ENCODE measurements at places on chromosomes 1 and 21.

DNA sequence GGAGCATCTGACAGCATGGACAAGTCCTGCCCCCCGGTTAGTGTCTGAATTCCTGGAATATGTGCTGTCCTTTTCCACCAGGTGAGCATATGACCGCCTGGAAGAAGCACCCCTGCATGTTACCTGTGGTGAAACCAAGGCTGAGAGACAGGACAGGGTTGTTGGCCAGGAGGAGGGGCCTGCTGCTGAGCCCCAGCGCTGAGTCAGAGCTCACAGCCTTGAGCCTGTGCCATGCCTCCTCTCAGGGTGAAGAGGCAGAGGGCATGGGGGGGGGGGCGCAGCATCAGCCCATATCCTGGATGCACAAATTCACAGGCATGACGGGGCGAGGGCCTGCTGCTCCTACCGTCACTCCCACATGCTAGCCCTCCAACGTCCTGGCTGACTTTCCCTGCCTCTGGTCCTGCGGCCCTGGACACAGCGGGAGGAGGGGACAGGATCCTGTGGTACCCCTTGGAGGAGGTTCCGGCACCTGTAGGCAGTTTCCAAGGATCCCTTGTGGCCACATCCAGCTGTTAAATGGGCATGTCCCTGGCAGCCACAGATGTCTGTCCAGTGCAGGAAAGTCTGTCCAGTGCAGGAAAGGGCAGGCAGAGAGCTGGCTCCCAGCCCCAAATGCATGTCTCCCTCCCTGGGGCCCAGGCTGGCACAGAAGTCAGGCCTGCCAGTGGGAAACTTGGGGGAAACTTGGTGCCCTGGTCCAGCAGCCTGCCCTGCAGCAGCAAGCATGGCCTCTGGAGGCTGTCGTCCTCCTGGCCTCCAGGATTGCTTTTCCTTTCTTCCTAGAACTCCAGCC is 23.9 kb downstream of the TTC34 start:
- DNase-seq = no peak

DNA sequence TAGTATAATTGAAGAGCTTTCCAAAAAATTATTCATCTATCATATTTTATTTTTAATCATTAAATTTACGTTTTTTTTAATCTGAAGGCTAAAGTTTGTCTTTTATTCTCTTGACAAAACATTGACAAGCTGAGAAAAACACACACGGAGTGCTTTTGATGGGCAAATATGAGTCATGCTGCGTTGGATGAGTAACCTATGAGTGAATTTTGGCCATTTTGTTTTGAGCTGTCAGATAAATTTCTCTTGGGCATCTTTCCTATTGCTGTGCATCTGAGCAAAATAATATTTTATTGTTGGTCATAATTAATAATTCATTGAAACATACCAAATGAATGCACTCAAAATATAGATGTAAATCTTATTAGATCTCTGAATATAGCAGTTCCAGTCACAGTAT is 1144.1 kb upstream of the ADGRL2 start:
- no peak for DNase-seq

GRCh38 chr1:91750398-91750996 is 135.5 kb downstream of the TGFBR3 start:
- DNase-seq = no peak

GRCh38 chr1:61446531-61446991 is 278.4 kb downstream of the TM2D1 start:
- no peak for DNase-seq

- DNase-seq = no peak
Observed at GRCh38 chr1:58570094-58570493, 7.0 kb downstream of the TACSTD2 start.

GRCh38 chr21:38478782-38479181 is 19.5 kb downstream of the ERG start:
- DNase-seq = no peak

GRCh38 chr1:236057546-236057945 is 7.3 kb downstream of the NID1 start:
- no peak for DNase-seq

GRCh38 chr1:16122916-16123315 is 33.0 kb downstream of the EPHA2 start:
- DNase-seq = no peak

- no peak for DNase-seq
Observed at GRCh38 chr1:115977499-115978258, 1.4 kb downstream of the SLC22A15 start.

DNA sequence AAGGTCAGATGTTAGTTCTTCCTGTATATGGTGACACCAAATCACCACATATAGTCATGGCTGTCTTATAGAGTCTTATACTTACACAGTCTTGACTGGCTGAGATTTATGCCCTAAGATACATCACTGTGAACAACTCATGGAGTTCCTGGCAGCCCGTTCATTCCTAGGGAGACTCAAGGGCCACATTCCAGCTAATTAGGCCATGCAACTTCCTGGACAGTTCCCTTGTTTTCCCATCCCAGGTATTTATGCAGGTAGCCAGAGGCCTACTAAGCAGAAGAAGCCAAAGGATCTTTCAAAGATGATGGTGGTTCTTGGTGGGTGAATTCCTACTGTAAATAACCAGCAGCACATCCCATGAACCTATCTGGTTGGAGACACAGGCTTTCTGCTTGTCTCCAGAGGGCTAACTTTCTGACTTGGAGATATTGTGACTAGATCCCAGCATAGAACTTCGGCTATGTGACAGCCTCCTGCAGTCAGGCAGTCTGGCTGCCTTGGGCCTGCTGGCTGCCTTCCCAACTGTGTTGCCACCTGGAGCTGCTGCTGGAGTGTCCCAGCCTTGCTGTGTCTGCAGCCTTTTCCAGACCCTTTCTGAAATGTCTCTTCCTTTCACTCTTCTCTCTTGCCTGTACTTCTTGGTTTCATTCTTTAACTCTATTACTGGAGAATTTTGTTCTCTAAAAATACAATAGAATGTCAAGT is 283.8 kb downstream of the CACNA1E start:
- DNase-seq = no peak

GRCh38 chr21:39006571-39007311 is 176.5 kb downstream of the PSMG1 start:
- DNase-seq = no peak

- DNase-seq = no peak
Observed at GRCh38 chr1:1232208-1232795, at the start of gene B3GALT6. B3GALT6 (plus strand) TSS chr1:1232237; CDS start chr1:1232279, 42 bp downstream.

- no peak for DNase-seq
Observed at GRCh38 chr1:60874718-60875117, 207.6 kb upstream of the NFIA start.

DNA sequence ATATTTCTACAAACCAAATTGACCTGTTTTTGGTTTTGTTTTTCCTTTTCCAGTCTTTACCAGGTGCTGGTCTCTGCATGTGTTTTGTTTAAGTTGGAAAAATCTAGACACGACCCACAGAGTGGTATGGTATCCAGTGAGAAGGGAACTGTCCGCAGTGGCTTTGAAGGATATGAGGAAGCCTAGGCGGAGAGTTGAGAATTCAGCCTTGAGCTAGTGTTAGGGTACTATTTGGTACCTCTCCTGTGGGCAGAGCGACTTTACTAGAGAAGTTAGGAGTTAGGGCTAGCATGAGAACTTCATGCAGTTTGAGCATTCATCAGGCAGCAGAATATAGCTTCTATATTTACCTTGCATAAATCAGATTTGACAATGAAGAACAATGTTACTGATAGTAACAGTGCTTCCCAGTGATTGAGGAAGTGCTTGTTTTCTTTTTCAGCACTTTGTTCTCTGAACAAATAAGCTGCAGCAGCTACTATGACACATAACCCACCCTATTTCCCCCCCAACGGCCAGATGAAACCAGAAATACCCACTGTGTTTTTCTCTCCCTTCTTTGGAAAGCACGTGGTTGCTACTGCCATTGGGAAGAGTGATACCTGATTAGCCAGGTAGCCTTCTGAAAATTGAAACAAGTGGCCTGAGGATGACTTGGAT is 19.0 kb downstream of the MRPS6 start:
- DNase-seq = no peak

DNA sequence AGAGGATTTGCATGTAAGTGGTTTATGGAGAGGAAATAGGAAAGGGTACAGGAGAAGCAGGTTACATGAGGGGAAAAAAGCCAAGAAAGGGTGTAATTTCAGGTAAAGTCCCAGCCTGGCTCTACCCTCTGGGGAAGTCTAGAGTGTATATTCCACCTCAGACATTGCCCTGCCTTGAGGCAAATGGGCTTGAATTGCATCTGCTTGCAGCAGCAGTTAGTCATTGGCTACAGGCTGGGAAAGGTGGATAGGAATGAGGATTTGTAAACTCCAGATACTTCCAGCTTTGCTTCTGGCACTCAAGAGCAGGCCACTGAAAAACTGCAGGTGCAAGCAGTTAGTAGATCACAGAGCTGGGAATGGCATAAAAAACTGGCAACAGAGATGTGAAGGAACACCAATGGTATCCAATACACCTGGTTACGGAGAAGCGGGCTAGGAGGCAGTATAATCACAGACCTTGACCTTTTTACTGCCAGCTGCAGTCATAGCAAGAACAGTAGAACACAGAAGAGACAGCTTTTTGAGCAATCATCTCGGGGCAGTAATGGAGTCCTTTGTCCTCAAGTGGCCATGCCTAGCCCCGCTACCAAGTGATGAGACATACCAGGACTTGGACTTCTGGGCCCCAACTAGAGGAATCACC is 226.9 kb upstream of the NRIP1 start:
- DNase-seq = no peak

DNA sequence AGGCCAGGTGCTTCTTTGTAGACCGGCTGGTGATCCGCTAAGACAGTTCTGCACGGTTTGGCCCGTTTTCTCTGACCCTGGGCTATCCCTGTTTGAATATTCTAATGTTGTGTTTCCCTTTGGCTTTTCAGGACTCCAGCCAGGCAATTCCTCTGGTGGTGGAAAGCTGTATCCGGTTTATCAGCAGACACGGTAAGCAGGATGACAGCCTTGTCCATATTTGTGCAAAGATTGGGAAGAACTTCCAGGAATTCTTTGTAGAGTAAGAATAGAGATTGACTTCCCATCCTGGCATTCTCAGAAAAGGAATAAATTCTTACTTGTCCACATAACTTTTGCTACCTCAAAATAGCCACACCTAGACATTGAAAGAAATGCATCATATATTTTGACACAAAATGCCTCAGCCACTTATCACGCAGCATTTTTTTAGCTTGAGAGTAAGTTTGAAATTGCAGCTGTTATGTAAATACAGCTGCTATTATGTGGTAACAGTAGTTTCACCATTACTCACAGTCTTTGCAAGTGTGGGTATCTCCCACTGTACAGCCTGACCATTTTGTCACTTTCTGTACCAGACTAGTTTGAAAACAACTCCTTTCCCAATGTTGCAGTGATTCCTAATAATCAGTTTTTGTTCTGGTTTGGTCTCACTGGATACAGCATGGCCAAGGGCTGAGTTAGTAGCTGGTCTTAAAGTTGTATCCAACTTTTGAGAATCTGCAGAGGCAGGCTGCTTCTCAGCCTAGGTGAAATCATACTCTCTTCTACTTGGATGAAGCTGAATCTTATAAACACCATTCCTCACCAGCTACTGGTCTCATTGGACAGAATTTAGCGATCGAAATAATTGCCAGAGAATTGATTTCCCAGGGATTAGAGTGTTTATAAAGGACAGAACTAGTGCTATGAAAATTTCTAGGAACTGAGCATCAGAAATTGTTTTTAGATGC is 40.0 kb upstream of the IKBKE start:
- DNase-seq = no peak

DNA sequence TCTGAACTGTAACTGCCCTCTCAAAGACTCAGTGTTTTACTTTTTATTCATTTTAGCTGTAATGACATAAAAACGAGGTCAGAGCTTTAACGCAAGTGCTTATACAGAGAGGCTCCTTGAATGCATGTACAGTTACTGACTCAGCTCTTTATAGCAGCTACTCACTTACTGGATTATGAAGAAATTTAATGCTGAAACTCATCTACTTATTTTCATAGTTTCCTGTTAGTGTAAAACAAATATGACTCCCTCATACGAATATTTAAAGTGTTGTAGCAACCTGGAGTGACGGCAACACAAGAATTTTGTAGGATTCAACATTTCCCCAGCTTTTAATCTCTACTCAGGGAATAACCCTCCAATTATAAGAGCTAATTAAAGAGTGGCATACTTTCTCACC is 32.7 kb downstream of the ADSS2 start:
- no peak for DNase-seq

- no peak for DNase-seq
Observed at GRCh38 chr21:40095477-40095876, 228.2 kb downstream of the PCP4 start.

GRCh38 chr1:75616436-75617433 is 5.8 kb upstream of the SLC44A5 start:
- DNase-seq = no peak

GRCh38 chr1:10510520-10511493 is 36.1 kb downstream of the PEX14 start:
- DNase-seq = no peak

DNA sequence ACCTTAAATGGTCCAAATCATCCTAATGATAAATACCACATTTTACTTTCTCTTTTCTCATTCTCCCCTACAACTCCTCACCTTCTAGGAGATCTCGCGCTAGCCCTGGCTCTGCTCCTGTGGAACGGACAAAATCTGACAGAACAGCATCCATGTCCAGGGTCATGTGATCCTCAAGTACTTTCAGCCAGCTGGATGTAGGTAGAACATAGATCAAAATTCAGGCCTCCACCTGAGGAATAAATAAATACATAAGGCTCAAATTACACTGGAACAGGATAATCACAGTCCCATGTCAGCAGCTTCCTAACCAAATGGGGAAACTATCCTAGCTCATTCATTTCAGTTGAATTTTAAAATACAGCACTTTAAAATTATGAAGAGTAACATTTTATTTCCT is 33.2 kb downstream of the OTUD7B start:
- no peak for DNase-seq

DNA sequence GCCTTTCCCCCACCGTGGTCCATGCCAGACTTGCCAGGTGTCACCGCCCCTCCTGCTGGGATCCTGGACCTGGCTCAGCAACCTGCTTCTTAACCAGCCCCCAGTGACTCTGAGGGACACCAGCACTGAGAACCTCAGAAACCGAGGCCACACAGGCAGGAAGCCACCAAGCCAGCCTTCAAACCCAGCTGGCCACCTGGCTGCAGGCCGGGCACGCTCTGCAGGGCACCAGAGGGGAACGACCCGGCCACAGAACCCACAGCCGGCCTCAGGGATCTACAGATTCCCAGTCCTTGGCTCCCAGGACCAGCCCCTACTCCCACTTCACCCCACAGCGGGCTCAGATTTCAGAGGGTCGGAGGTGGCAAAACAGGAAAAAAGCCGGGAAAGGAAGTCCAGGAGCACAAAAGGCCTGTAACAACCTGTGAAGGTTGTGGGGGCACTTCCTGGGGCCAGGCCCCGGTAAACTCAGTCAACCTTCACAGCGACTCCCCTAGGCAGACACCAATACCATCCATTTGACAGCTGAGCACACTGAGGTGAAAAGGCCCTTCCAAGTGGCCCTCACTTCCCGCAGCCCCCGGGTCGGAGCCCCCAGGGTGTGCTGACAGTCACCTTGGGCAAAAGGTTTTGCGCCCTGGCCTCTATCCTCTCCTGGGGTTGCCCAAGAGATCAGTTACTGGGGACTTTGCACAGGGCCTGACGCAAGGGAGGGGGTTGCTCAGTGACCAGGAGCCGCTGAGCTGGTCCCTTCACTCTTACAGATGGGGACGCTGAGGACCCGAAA is 14.1 kb downstream of the RUNX3 start:
- DNase-seq = no peak

All from esophagus squamous epithelium (tissue), 5 donors.